NCI-H1092 (cell line): ENCODE measurements at places on chromosomes 6 and 20.

DNA sequence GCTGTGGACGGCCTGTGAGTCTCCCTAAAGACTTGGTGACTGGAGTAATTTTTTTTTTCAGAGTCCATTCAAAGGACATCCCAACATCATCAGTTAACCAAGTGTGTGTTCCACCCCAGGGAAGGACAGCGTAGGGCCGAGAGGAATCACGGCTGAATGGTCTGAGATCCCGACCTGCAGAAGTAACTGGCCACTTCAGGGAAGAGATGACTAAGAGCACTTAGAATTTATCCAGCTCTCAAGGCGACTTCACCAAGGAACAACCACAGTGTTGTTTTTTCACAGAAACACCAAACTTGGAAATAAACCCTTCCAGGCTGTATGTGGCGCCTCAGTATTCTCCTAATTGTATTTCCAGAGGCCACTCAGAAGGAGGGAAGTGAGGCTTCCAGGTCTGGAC is 231.6 kb downstream of the FNDC1 start:
- no peak for DNase-seq

GRCh38 chr6:12289365-12289919 is 719 bp upstream of the EDN1 start:
- no peak for DNase-seq

GRCh38 chr6:30828027-30828962 is 56.0 kb upstream of the DDR1 start:
- DNase-seq = peak; percentile 14

GRCh38 chr6:143647732-143648131 is 30.0 kb upstream of the PHACTR2 start:
- no peak for DNase-seq

DNA sequence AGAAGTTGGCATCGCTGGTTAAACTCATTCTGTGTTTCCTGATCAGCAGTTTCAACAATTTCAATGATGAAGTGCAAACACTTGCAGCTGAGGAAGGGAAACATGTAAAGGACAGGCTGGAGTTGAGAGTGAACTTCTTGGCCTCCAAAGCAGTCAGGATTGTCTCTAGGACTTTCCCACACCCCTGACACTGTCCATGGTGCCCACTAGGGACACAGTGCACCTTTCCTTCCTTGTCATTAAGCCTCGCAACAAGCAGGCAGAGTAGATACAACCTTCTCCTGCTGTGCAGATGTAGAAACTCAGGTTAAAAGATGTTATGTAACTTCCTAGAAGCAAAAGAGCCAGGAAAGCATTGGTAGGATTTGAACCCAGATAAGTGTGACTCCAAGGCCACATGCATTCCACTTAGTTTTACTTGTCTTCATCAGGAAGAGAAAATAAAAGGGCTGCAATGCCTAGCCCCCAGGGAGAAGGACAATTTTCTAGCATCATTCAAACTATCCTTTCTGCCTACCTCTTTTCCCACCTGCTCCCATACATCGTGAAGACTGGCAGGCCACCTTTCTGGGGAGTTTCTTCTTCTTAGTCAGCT is 39.2 kb upstream of the IL17A start:
- no peak for DNase-seq

- no peak for DNase-seq
Observed at GRCh38 chr20:51236421-51236820, 213.5 kb upstream of the KCNG1 start.

- no peak for DNase-seq
Observed at GRCh38 chr20:37954626-37955025, 51.7 kb downstream of the VSTM2L start.

DNA sequence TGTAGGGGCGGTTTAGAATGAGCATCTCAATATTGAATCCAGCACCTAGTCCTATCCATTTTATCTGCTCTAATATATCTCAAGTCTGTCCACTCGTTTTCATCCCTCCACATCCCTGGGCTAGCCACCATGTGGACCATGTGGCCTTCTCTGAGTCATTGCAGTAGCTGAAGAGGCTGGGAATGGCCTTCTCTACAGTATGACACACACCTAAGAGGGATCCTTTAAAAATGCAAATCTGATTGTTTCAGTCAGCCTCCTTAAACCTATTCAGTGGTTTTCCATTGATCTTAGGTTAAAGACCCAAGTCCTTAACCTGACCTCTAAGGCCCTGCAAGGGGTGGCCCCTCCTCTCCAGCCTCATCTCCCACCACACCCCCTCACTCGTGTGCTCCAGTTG is 9.4 kb downstream of the RING1 start:
- no peak for DNase-seq

- DNase-seq = no peak
Observed at GRCh38 chr6:100565439-100566104, 100.9 kb upstream of the SIM1 start.

GRCh38 chr6:46440641-46441040 is 50.6 kb downstream of the RCAN2 start:
- no peak for DNase-seq

DNA sequence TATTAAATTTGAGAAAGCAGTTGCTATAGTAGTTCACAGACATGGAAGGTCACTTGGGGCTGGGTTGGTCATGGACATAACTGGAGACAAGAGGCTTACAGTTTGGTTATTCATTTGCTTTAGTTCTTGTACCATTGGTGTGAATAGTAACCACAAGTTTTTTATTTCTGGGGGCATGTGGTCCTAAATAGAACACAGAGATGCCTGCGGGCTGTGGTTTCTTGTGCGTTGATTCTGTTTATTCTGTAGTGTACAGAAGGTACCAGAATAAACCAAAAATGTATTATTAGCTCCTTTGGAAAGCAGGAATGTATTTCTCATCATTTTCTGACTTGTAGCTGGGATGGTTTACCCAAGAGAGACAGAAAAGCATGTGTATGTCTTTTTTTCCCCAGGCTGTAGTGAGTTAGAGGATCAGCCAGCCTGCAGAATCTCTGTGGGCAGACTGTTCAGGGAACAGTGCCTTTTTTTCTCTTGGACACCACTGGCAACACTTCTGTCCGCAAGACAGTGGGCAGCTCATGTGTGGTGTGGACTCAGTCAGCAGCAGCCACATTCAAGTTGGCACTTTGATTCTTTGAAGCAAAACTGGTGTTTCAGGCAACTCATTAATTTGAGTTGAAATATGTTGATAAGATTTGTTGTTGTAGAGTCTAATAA is 122.1 kb downstream of the LRRC1 start:
- DNase-seq = no peak

- DNase-seq = no peak
Observed at GRCh38 chr6:112739766-112740165, 392.6 kb downstream of the RFPL4B start.
